CD4-positive, alpha-beta T cell treated with Interleukin-1 beta for 1 hour (primary cell): ENCODE measurements at places on chromosomes 12 and 14.
A peak's percentile ranks its signal among the peaks of the same experiment; 100 is the strongest.

- no peak for DNase-seq
Measured at GRCh38 chr14:81350344-81351130, 49.6 kb downstream of the STON2 start.

GRCh38 chr14:65361920-65362319 lies 50.6 kb upstream of the FUT8 start:
- DNase-seq, result no peak

GRCh38 chr12:57389033-57389432 lies 41.8 kb downstream of the R3HDM2 start:
- DNase-seq, result no peak

- DNase-seq, result no peak
Measured at GRCh38 chr14:42027271-42027670, 420.6 kb downstream of the LRFN5 start.

DNA sequence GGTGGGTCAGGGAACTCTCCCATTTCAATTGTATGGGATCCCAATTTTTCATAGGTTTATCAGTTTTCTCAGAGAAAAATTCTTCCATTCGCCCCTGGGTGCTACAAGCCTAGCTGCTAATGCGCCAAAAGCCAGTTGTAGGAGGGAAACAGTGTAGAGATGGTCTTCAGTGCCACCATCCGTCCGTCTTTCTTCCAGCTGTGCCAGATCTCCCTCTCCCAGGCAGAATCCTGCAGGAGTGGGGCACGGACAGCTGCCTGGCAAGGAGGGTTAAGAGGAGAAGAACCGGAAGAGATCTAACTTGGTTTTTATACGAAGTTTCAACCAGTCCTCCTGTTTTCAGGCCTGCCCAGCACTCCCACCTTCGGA lies 38.9 kb upstream of the FUT8 start:
- DNase-seq, result no peak

DNA sequence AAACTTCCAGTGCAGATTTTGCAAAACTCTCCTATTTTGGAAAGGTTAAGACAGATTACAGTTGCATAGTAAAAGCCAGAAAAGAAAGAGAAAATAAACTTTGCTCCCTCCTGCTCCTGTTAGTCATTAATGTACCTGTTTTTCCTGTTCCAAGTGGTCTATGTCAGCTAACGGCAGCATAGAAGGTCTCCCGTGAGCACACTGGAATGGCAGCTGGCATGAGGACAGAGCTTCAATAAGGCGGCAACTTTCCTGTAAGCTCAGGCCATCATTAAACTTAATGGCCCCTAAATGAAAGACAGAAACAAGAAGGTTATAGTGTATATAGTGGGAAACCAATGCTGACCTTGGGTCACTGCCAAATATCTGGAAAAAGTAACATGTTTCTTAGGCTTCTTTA lies 16.0 kb downstream of the EIF2B2 start:
- DNase-seq, result no peak

DNA sequence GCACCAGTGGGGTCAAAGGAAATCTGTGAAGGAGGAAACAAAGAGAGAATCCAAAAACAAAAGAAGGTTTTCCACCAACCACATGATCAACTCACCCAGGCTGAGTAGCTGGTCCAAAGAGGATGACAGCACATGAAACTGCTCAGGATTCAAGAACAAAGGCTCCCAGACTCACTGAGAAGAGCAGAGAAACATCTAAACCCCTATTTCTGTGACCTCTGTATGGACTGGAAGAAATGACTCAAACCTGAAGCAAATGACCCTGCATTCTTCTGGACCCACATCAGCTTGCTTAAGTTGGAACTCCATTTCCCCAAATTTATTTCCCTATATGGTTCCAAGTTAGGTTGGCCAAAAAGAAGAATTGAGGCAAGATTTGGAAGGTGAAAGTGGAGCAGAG lies 26.3 kb downstream of the TC2N start:
- DNase-seq, result no peak

- DNase-seq, result no peak
Measured at GRCh38 chr12:56838621-56839488, 75.7 kb downstream of the HSD17B6 start.

DNA sequence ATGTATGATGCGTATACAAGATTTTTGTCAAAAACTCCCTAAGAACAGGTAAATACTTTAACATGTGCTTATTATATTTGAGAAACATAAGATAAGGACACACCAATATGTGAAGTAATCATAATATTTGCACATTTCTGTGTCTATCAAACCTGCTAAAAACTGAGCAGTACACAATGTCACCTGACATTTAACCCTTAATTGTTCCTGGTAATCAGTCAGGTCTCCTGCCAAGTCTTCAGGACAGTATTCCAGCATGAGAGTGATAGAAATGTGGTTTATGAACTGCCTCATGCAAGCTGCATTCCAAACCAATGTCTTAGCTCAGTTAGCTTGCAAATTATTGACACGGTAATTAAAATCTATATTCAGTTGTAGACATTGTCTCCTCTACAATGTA lies 4.2 kb downstream of the SOX5 start:
- no peak for DNase-seq

DNA sequence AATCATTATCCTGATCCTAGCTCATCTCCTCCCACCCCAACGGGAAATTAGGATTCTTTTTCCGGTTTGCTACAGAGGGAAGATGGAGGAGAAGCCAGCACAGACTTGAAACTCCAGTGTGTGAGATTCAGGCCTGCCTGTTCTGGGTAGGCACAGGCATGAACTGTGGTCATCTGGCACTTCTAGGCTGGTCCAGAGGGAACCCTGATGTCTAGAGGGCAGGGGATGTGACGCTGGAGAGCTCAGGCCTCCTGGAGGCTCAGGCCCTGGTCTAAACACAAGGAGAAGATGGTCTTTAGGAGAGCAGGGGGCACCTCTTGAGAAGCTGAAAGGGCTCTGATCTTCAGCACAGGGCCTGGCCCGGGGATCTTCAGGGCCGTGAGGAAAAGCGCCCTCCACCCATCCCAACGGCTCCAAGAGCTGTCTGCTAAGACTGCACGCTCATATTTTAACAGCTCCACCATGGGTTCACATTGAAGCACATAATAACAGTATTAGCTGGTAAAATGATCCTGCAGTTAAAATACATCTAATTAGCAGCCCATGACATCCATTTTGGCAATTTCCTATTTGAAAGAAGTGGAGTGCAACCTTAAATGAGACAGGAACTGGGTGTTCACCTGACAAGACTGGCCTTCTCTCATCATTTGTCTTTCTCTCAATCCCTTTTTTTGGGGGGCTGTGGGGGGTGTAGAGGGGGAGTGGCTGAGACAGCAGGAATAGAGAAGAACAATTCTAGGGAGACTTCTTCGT lies 35.4 kb downstream of the BCL11B start:
- no peak for DNase-seq

- no peak for DNase-seq
Measured at GRCh38 chr12:98343002-98343567, 172.3 kb upstream of the TMPO start.

GRCh38 chr14:56975521-56975920 lies 165.2 kb upstream of the OTX2 start:
- DNase-seq, result no peak

- DNase-seq, result no peak
Measured at GRCh38 chr12:110262442-110263388, 18.3 kb upstream of the ATP2A2 start.

GRCh38 chr12:122684297-122684813 lies 18.8 kb downstream of the HCAR2 start:
- DNase-seq, result no peak

- DNase-seq, result no peak
Measured at GRCh38 chr12:10361622-10362021, 28.2 kb downstream of the KLRK1 start.

GRCh38 chr14:68628605-68629310 lies 164.1 kb downstream of the ZFP36L1 start:
- peak; percentile 17 for DNase-seq

- no peak for DNase-seq
Measured at GRCh38 chr14:24150061-24150460, 2.8 kb downstream of the RNF31 start.

DNA sequence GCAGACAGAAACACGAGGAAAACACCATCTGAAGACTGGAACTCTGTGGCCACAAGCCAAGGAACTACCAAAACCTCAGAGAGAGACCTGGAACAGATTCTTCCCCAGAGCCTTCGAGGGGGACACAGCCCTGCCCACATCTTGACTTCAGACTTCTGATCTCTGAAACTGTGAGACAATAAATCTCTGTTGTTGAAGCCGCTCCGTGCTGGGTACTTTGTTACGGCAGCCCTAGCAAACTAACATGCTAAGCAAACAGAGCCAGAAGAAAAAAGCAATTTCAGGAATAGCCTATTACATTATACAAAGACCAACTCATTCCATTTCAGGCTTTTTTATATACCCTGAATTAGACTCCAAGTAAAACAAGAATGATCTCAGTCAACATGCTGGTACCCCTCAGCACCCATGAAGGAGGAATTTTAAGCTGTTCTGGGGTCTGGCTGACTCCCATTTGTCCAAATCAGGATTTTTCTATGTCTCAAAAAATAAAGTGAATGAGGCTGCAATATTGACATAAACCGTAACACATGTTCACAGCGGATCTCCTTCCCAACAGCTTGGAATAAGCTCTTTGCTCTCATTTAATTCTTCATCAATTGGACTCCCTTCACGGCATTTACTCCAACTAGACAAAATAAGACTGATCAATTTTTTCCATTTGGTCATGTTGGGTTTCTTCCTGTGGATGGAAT lies 190.1 kb downstream of the FOXN3 start:
- DNase-seq, result no peak

DNA sequence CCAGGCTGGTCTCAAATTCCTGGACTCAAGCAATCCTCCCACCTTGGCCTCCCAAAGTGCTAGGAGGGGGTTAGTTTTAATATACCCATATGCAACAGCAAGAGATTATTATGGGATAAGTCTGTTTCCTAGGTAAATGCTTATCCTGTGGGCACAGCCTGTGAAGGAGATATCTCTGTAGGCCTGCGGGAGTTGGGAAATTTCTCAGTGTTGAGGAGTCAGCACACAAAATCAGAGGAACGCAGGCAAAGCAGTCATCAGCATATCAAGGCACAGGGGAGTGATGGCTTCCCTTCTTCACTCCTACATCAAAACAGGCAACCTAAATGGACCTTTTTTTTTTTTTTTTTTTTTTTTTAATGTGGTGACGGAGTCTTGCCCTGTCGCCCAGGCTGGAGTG lies 20.9 kb upstream of the TMED10 start:
- no peak for DNase-seq

GRCh38 chr14:78131616-78132015 lies 38.6 kb upstream of the NRXN3 start:
- DNase-seq, result no peak

- DNase-seq, result no peak
Measured at GRCh38 chr12:19277711-19278110, 148.2 kb downstream of the PLEKHA5 start.

DNA sequence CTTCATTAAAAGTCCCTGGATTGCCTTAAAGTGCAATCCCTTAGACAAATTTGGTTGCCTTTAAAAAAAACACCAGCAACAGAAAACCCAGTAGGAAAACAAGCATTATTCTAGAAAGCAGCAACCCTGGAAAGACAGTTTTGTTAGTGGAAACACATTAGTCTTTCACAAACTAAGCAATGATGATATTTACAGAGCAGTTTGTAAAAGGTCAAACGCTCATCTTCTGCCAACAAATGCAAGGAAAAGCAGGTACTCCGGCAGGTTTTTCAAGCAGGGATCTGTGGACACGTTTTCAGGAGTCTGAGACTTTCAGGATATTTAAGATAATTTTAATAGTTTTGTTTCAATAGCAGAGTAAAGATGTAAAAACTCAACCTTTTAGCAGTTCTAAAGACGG lies 202.2 kb downstream of the EXOC5 start:
- no peak for DNase-seq

- no peak for DNase-seq
Measured at GRCh38 chr12:49792976-49793580, 35.1 kb downstream of the NCKAP5L start.

DNA sequence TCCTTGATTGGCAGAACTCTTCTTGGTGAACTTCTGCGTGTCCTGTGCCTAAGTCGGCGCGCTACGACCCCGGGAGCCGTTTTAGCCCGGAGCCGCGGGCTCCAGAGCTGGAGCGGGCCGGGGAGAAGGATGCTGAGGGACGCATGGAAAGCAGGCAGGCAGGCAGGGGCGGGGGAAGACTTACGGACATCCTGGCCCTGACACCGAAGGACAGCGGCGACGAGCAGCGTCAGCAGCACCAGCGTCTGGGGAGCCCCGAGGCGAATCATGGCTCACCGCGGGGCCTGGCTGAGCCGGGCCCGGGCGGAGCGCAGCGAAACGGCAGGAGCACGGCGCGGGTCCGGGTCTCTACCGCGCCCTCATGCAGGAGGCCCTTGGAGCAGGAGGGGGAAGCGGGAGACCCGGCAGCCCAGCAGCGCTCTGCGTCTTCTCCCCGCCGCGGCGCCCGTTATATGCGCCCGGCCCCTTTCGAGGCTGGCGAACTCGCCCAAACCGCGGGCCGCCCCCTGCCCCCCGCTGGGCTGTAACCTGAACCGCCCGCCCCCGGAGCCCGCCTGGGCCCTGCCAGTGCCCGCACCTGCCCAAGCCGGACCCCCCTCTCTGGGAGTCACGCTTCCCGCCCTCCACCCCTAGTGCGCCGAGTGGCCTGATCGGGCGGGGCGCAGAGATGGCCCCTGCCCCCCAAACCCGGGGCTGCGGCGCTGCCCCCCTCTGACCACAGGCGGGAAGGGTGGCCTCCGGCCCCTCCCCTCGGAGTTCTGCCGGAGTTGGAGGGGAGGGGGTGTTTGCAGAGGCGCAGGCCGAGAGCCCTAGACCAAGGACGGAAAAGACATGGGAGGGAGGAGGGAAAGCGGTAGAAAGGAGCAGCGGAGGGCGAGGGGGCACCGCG lies at the start of gene COL2A1:
COL2A1 (minus strand) TSS at position 424 of the 889 bp plus-strand sequence; CDS start at position 269, 155 bp downstream.
- no peak for DNase-seq

GRCh38 chr12:31371256-31371620 lies 45.3 kb upstream of the SINHCAF start:
- DNase-seq, result no peak

DNA sequence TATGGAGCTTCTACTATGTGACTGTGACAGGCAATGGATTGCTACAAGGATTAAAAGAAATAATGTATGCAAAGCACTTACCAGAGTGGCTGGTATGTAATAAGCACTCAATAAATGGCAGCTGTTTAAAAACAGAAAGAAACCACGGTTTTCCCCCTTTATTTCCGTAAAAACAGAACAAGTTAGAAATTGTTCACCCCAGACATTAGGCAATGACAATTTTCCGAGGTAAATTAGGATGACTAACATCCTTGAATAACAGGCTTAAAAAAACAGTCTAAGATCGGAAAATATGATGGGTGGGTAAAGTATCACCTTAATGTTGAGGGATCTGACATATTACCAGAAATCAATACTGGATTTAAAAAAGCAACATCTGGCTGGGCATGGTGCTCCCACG lies 20.9 kb upstream of the CNIH1 start:
- no peak for DNase-seq

DNA sequence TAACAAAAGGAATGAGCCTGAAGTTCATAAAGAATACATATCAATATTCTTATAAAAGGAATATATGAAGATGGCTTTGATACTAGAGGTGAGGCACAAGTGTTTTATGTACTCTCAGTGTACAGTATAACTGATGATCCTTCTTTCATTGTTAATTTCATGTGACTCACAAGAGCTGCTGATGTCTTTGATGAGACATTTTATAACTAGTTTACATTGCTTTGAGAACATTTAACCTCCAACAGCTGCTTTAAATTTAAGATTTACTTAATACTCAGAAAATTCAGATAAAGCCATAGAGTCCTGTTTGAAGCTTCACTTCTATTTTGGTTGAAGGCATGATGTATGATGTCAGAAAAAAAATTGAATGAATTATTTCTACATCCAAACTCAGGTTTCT lies 59.8 kb downstream of the WASHC4 start:
- no peak for DNase-seq

GRCh38 chr12:12069821-12070548 lies 754 bp upstream of the BCL2L14 start:
- DNase-seq, result no peak

GRCh38 chr14:56417173-56417572 lies 162.4 kb upstream of the TMEM260 start:
- DNase-seq, result no peak
